GM12892 (cell line): ENCODE measurements at places on chromosomes 11 and 22.

GRCh38 chr11:55324500-55324899 is 18.5 kb upstream of the OR4A16 start:
- no peak for DNase-seq

DNA sequence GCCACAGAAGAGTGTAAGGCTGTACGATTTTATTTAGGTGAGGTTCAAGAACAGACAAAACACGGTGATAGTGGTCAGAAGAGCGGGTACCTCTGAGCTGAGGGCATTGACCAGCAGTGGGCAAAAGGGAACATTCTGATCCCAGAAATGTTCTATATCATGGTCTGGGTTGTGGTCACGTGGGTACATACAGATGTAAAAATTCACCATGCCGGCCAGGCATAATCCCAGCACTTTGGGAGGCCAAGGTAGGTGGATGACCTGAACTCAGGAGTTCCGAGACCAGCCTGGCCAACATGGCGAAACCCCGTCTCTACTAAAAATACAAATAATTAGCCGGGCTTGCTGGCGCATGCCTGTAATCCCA is 31.1 kb upstream of the GCAT start:
- DNase-seq: no peak

- DNase-seq: no peak
Measured at GRCh38 chr11:57618438-57618837, 21.0 kb downstream of the SERPING1 start.

DNA sequence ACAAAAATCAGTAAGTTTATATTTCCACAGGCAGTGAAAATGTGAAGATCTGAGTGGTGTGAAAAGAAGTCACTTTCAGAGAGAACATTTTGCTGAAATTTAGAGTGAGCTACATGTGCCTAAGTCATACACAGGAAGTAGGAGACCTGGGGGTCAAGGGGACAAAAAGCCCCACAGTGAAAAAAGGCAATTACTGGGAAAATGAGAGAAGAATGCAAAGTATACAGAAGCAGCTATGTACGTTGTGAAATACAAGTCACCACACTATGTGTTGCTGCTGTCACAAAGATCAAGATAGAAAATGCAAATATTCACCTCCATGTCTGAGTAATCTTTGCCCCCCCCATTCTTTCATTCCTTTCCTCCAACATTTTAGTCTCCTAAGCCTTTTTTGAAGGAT is 21.6 kb upstream of the SESN3 start:
- DNase-seq: no peak

- DNase-seq: no peak
Measured at GRCh38 chr11:44526438-44526837, 39.0 kb upstream of the CD82 start.

- no peak for DNase-seq
Measured at GRCh38 chr22:24402460-24403192, 24.8 kb upstream of the ADORA2A start.

DNA sequence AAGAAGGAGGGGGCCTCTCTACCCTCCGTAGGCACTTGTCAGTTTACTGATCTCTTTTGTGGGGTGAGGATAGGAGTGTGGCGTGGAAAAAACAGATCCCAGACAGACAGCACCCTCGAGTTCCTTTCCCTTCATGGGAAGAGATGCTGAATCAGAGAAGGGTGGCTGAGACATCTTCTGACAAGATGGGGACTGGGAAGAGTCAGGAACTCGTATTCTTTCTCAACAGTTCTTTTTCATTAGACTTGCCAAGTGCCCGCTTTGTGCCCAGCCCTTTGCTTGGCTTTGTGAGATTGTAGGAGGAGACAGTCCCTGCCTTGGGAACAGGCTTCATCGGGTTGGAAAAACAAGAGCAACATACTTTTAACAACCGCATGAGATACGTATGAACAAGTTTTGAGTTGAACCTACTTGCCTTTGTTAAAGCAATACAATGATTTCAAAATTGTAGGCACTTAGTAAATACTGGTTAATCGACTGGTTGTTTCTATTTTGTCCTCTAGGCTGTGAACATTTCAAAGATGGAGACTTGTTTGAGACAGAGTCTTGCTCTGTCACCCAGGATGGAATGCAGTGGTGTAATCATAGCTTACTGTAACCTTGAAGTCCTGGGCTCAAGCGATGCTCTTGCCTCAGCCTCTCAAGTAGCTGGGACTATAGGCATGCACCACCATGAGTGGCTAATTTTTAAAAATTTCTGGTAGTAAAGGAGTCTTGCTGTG is 1.1 kb downstream of the RRM1 start:
- DNase-seq: no peak

DNA sequence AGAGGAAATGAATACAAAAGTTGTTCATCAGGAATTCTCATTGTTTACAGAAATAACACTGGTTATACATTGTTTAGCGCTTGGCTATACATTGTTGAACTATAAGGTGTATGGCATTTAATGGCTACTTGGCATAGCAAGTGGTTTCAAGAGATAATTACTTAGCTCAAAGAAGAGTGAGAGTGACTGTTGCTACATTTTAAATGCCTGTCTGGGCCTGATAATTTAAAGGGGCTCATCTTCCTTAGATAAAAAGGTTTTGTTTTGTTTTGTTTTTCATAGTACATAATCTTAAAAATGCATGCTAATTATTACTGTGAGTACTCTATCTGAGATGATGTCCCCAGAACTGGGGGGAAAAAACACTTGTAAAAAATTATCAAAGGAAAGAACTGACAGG is 1.5 kb upstream of the SMPD1 start:
- no peak for DNase-seq

GRCh38 chr22:47035425-47035881 is 273.0 kb downstream of the TBC1D22A start:
- no peak for DNase-seq

GRCh38 chr11:110566577-110566976 is 136.8 kb downstream of the FDX1 start:
- DNase-seq: no peak

DNA sequence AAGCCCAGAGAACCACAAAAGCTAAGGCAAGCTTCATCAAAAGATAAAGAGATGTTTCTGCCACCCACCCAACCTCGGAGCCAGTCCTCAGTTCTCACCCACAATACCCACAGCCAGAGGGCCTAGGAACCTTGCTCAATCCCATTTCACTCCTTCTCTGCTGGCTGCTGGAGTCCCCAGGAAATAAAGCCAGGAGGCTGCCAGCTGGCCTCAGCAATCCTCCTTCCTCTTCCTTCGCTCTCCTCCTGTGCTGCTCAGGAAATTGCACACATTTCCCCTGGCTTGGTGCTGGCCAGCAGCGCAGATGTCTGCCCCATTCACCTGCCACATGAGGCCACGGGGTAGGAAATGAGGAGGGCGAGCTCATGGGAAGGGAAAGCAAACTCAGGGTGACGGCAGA is 91.8 kb upstream of the LDLRAD3 start:
- DNase-seq: no peak
